ENCODE measurements at places on chromosomes 6 and 20. TPM values are rescaled to one million over a fixed set of nuclear protein-coding genes. Genes with fewer than 3 reads are reported as not detected.

DNA sequence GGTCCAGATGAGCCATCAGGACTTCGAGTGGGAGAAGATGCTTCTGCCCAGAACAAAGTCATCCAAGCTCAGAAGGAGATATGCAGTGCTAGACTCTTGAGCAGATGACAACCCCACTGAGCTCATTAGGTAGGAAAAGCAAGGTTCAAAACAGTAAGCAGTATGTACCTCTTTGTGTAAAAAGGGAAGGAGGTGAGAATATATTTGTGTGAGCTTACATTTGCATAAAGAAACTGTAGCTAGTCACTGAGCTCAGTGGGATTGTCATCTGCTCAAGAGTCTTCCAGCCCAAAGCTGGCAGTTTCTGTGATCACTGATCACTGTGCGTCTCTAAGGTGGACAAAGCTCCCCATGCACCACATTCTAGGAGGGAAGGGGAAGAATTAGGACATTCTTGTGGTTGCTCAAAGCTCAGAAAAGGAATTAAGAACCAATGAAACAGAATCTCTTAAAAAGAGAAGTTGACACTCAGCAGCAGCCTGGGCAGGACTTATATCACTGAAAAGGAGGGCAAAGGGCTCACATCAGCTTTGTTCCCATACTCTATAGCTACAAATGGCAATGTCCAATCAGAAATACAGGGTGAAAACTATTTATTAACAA, 90.0 kb upstream of the MAFB start:
- DNase-seq = no peak

GRCh38 chr6:107421696-107422256, 37.6 kb downstream of the PDSS2 start:
- no peak for DNase-seq

The CDH26 gene
- not detected for total RNA-seq

The CCM2L gene
- not detected for total RNA-seq

DNA sequence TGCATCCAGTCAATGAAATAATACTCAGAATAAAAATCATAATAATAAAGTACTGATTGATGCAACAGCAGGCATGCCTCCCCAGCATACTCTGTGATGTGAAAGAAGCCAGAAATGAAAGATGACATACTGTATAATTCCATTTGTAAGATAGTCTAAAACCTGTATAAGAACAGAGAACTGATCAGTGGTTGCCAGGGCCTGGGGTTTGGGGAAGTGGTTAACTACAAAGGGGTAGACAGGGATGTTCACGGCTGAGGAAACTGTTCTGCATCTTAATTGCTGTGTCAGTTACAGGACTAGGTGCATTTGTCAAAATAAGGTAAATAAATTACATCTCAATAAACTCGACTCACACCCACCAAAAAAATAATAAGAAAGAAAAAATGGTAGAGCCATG, 81.3 kb upstream of the BMP2 start:
- no peak for DNase-seq

DNA sequence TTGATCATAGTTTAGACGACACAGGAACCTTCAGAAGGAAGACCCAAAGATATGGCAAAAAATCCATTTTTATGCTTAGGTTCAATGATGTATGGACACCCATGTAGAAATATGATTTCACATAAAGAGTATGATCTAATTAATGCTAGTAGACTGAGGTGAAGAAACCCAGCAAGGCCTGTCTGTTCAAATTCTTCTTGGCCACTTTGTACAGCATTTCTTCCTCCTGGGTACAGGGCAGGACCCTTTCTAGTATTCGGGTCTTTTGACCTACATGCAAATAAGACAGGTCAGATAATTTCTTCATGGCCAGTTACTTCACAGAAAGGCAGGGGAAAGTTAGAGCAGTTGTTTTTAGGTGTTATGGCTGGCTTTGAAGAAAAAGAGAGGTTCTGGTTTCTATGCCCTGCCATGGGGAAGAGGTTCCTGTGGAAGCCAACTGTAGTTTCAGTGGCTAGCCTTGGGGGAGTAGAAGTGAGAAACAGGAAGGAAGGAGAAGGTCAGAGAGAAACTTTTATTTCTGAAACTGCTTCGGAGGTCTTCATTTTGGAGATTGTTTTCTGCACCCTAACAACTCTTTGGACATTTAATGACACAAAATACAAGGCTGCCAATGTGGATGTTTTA, 208.3 kb downstream of the PTPRK start:
- no peak for DNase-seq

The KIF25 gene
- not detected for total RNA-seq

- no peak for DNase-seq
Observed at GRCh38 chr6:71383476-71383875, 94.9 kb downstream of the OGFRL1 start.

Data from A172 (cell line).